ENCODE measurements at places on chromosomes 4 and X. TPM values are rescaled to one million over a fixed set of nuclear protein-coding genes. Genes with fewer than 3 reads are reported as not detected.

ALPK1 gene
- total RNA-seq, result 32.2 TPM

DNA sequence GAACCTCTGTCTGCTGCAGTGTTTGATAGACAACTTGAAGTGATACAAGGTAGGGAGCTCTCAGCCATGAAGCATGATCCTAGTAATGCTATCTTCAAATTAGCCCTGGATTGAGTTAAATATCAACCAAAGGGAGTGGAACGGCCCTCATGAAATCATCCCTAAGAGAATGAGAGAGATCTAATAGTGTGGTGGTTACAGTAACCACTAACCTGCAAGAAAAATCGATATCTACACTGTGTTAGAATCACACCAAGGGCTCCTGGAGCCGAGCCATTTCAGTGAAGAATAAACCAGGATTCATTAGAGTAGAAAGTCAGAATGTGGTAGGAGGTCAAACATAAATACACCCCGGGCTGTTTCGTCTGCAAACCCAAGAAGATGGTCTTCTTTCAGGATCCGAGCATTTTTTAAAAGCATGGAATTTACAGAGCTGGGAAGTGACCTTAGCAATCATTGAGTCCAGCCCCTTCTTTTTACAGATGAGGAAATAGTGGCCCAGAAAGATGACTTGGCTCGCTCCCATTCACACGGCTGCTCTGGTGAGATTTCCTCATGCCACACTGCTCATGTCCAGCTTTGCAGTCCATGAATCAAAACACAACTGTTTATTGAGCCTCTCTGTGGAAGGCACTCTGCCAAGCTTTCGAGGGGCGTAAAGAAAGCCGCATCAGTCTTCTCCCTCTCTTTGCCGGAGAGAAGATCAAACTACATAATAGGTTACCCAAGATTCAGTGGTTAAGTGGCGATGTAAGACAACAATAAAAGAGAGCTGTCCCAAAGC, 5.5 kb upstream of the DCTD start:
- H3K27me3 ChIP-seq, result no peaks in the 10 kb centered on the region
- no peak for DNase-seq
- no peak overlapping the region for H3K4me3 ChIP-seq
- H3K27ac ChIP-seq, result no peak overlapping the region

GRCh38 chrX:24491741-24492140, 26.7 kb downstream of the PDK3 start:
- no peak overlapping the region for H3K27ac ChIP-seq
- H3K4me3 ChIP-seq, result no peak overlapping the region
- peaks cover 16% of the 10 kb centered on the region for H3K4me1 ChIP-seq
- no peak for DNase-seq
- H3K36me3 ChIP-seq, result no peaks in the 10 kb centered on the region

DNA sequence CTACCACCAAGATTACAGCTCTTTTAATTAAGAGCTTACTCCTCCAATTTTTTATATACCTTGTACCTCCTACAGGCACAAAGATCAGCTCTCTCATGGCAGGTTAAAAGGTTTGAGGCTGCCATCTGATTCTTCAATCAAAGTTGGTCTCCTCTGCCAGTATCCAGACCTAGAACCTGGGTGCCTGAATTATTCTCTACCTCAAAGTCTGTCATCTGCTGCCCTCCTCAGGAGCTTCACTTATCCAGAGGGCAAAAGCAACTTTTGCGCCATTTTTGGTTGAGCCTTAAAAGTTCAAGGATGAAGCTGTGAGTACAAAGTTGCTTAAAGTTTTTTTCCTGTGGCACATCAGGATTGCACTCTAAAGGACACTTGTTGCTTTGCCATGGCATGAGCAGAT, 343.7 kb upstream of the PPP1R2C start:
- no peaks in the 10 kb centered on the region for H3K36me3 ChIP-seq
- DNase-seq, result no peak
- H3K27me3 ChIP-seq, result no peaks in the 10 kb centered on the region
- H3K4me3 ChIP-seq, result no peak overlapping the region
- no peak overlapping the region for H3K27ac ChIP-seq

DNA sequence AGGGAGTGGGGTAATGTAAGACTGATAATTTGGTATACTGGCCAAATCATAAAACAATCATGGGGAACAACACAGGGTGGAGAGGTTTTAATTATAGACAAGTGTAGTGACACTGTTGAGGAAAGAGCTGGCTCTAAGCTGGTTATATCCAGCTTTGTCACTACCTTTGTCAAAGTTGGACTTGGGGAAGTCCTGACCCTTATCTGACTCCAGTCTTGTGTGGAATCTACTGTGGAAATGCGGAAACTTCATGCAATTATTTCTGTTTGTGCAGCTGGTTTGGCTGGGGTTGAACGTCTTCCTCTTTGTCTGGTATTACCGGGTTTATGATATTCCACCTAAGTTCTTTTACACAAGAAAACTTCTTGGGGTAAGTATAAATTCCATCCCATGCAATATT, 2.0 kb downstream of the CYBB start:
- no peak overlapping the region for H3K27ac ChIP-seq
- no peaks in the 10 kb centered on the region for H3K27me3 ChIP-seq
- DNase-seq, result no peak
- peaks cover 9% of the 10 kb centered on the region for H3K4me1 ChIP-seq
- no peak overlapping the region for H3K4me3 ChIP-seq

GRCh38 chr4:152956147-152956546, 20.0 kb downstream of the FHDC1 start:
- peak overlapping the region; percentile 56 for H3K27ac ChIP-seq
- peaks cover under 1% of the 10 kb centered on the region for H3K36me3 ChIP-seq
- H3K27me3 ChIP-seq, result no peaks in the 10 kb centered on the region
- peaks cover 13% of the 10 kb centered on the region for H3K4me1 ChIP-seq

DNA sequence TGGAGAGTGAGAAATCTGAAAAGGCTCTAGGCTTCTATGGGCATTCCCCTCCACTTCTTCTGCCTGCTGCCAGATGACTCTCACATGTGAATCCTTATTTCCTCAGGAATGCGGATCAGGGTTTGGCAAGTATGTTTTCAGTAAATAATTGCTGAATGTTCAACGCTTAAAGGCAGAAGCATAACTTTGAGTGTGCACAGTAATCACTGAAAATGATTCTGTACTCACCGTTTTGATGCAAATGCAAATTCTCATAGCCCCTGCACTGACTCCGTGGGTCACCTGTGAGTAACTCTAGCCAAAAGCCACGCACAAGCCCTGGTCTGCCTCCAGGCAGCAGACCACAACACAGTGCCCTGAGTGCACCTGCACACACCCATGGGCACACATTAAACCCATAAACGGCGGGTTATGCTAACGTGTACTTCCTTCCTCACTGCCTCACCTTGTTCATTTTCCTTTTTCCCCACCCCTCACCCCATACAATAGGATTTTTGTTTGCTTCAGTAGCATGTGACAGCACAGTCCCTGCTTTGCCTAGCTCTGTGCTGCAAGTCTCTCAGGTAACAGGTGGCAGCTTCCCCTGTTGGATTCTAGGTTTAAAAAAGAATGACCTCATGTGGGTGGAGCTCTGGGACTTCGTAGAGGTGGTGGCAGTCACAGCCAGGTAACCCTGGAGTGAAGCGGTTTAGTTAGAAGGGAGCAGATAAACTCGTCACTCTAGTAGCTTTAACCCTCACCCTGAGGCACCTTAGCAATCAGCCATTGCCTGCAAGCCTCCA, at the start of gene ARHGEF38:
Gene ARHGEF38, plus strand, starts transcription at position 656 of the 782 bp plus-strand sequence. CDS start 146 bp downstream, outside the sequence.
- H3K36me3 ChIP-seq, result no peaks in the 10 kb centered on the region
- DNase-seq, result no peak
- no peak within 1 kb of the TSS for H3K27ac ChIP-seq
- H3K4me3 ChIP-seq, result no peak within 1 kb of the TSS
- H3K27me3 ChIP-seq, result no peaks in the 10 kb centered on the region

DNA sequence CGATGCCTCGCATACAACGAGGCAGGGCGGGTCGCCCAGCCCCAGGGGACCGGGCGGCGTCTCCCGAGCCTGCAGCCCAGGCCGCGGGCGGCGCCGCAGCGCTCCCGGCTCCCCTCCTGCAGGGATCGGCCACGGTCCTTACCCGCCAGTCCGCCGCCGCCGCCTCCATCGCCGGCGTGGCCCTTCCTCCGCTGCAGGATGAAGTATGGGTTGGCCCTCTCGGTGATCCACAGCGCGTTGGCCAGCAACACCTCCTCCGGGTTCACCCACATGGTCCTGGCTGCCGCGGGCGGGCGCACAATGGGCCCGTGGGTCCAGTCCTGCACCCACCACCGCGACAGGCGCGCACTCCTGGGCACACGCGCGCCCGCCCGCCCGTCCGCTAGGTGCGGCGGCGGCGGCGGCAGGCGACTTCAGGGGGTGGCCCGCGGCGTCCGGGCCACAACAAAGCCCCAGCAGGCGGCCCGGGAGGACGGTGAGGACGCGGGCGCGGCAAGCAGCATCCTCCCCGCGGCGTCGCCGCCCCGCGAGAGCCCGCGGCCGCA, 339 bp downstream of the TBC1D9 start:
- peaks cover 19% of the 10 kb centered on the region for H3K4me1 ChIP-seq
- no peaks in the 10 kb centered on the region for H3K36me3 ChIP-seq
- H3K4me3 ChIP-seq, result peak overlapping the region; percentile 68
- H3K27me3 ChIP-seq, result no peaks in the 10 kb centered on the region
- DNase-seq, result no peak
